ENCODE measurements at places on chromosomes 12 and 14. TPM values are rescaled to one million over a fixed set of nuclear protein-coding genes. Genes with fewer than 3 reads are reported as not detected.

- ATAC-seq, result no peak
These were observed 19.9 kb downstream of the RPS6KL1 start for GRCh38 chr14:74902941-74903705.

The KLC1 gene
- total RNA-seq, result 80.3 TPM

- no peak for ATAC-seq
These were observed 11.5 kb downstream of the COL2A1 start for GRCh38 chr12:47992776-47993175.

The KLRC1 gene
- not detected for total RNA-seq

DNA sequence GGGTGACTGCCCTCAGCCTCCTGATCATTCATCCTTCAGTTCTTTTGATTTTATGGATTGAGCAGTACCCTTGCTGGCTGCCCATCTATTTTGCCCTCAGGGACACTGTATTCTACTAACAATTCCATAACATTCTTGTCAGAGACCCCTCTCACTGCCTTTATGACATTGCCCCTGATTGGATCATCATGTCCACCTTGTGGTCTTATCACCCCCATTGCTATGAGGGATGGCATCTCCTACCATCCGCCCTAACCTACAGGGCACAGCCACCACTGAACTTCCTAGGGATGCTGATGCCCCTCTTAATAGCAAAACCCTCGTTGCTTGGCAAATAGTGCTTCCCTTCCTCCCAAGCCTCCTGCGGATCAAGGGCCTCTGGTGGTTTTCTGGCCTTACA is 38.8 kb upstream of the HMGA2 start:
- ATAC-seq, result no peak

GRCh38 chr14:70821584-70822529 is 12.5 kb upstream of the MAP3K9 start:
- peak; percentile 49 for ATAC-seq

- ATAC-seq, result no peak
These were observed 53.8 kb downstream of the STAB2 start for GRCh38 chr12:103640831-103641230.

DNA sequence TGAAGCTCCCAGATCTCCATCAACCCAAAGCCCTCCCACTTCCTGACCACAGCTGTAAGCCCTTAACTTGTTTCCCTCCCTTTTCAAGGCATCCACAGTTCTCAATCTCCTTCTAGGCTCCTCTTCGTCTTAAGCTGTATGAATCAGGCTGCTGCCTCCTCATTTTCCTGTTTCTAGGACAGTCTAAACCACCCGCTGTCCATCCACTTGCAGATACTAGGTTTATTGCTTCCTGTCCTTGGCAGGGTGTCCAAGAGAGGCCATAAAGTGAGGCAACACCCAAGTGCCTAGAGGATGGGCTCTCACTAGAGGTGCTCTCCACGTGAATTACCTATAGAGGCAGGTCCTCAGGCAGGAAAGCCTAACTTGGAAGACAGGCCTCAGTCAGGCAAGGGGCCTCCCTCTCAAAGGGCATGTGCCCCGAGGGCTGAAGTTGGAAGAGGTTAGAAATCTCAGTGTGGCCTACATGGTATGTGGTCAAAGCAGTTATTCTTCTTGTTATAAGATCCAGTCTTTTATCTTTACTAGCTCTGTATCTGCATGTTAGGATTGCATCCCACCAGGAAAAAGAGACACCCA is 8.8 kb upstream of the TMEM106C start:
- ATAC-seq, result no peak

GRCh38 chr14:56787530-56787929 is 22.7 kb downstream of the OTX2 start:
- ATAC-seq, result no peak

- no peak for ATAC-seq
These were observed 22.8 kb downstream of the ZFP36L1 start for GRCh38 chr14:68770051-68770450.

DNA sequence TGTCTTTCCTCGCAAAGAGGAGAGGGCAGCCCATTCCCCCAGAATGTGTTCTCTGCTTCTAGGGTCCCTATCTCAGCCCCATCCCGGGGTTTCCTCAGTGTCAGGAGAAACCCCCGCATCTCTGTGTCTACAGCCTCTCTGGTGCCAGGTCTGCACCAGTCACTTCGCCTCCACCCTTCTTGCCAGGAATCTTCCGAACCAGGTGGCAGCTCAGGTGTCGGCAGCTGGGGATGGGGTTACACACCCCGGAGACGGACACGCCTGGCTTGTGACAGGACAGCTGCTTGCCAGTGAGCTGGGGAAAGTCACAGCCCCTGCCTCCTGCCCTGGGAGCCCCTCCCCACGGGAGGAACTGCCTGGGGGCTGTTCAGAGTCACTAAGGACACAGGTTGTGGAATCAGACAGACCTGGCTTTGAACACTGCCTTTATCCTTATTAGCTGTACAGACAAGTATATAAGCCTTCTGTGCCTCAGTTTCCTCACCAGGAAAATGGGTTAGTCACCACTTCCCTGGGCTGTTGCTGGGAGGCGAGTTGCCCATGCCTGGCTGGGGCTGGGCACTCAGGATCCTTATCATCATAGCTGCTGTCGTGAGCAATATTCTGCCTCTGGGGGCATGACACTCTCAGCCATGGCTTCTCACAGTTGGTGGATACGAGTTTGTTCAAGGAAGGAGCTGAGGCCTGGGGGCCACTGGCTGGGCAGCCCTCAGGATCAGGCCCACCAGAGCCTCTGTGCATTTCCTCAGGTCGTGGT is 10.8 kb downstream of the HIP1R start:
- ATAC-seq, result no peak

DNA sequence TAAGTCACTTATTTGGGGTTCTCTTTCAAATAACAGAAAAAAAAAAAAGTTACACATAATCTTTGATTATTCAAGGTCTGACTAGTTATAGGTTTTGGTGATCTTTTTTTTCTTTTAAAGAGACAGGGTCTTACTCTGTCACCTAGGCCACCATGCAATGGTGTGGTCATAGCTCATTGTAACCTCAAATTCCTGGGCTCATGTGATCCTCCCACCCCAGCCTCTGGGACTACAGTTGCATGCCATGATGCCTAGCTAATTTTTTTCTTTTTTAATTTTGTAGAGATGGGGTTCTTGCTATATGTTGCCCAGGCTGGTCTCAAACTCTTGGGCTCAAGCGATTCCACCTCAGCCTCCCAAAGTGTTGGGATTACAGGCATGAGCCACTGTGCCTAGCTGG is 56.5 kb upstream of the CFL2 start:
- no peak for ATAC-seq

GRCh38 chr14:69818758-69819191 is 21.7 kb upstream of the SLC10A1 start:
- peak; percentile 87 for ATAC-seq

DNA sequence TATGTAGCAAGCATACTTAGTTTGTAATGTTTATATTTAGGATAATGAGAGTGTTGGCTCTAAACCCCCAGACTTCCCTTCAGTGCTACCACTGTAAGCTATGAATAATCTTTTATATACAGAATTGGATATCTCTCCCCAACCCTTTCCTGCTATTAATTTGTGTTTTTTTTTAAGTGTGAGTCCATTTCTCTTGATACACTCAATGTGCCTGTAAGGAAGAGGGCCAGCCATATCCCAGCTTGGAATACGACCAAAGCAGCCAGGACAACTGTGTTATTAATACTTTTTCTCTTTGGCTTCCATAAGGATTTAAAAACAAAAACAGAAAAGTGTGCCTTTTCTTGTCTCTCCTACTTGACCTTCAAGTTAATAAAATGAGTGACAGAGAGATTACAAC is 116.7 kb downstream of the SNAPC1 start:
- no peak for ATAC-seq

The C14orf39 gene
- total RNA-seq, result not detected

DNA sequence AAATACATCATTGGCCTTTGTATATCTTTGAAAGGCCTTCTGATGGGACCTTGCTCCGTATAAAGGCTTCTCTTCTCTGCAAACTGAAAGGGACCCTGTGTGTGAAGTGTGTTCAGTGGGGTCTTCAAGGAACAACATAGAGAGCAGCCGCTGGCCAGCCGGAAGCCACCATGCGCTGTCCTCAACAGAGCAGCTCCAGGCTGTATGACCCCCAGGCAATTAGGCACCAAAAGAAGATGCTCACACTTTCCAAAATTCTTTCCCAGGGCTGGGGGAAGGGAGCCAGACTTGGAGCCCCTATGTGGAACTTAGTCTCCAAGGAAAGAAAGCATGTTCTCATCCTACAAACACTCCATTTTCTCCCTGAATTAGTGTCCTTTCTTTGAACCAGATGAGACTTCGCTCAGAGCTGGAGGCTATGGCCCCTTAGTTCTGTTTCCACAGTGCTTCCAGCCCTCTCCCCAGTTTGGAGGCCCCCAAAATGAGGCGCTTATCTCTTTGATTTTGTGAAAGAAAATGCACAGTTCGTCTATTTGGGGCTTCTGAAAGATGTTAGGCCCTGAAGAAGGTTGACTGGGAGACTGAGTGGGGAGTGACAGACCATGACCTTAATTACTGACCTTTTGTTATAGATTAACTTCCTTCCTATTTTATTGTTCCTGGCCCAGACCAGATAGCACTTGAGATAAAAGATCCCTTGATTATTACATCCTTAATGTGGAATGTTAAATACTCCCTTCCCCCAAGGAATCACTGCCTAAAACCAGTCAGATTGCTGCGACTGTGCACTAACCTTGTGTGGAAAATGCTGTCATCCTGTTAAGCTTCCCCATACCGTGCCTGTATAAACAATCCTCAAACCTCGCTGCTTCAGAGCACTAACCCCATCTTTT is 128.3 kb upstream of the FGD4 start:
- ATAC-seq, result no peak

DNA sequence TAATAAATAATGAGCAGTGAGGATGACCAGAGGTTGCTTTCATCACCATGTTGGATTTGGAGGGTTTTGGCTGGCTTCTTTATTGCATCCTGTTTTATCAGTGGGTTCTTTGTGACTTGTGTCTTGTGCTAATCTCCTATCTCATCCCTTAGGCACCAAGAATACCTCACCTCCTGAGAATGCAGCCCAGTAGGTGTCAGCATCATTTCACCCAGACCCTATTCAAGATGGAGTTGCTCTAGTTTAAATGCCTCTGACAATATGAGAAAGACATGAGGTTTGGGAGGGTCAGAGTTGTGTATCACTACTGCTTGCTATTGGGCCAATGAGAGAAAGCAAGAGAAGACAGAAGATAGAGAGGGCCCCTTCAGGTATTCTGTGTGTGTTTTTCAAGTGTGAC is 592.2 kb downstream of the ETNK1 start:
- no peak for ATAC-seq

DNA sequence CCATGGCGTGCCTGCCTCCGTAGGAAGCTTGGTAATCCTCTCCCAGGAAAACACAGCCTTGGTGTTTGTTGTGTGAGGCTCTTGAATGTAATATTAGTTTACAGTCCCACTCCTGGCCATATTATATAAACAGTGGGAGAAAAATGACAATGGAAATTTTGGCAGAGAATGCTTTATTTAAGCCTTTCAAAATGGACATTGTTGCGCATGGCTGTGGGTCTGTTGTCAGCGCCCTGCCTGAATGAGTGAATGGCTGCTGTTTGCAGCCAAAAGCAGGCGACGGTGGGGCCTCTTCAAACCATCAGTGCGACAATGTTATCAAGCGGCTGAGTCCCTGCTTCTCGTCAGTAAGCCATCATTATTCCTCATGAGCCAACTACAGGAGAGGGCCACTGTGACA is 201.8 kb upstream of the RMST start:
- ATAC-seq, result no peak

DNA sequence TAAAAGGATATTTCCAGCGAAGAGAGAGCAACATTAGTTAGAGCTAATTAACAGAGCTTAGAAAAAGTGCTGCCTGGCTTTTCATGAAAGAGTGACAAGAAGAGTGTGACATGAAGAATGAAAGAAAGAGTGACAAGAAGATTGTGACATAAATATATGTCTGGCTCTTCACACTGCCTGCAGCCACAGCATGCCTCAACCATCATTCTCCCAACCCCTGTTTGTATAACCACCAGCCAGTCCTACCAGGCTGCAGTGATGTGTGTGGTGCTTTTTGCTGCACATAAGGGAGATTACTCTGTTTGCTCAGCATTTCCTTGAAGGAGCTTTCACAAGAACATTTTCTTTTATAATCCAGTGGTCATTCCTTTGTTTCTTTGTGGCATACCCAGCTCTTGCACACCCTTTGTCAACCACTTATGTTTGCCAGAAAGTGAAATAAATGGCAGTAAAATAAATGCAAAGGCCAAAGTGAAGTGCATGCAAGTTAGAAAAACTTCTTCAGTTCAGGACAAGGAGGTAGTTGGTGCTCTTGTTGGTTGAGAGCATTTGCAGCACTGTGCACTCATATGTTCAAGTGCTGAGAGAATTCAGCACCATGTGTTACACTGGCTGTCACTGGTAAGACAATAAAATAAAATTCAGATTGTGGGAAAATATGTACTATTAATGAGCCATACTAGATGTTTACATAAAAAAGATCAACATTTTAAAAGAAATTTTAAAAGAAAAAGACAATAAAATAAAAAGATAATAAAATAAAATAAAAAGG is 50.6 kb downstream of the KIF21A start:
- peak; percentile 48 for ATAC-seq

- ATAC-seq, result no peak
These were observed 227.5 kb upstream of the LMO3 start for GRCh38 chr12:16833376-16834015.

The C14orf180 gene
- total RNA-seq, result not detected

- peak; percentile 7 for ATAC-seq
These were observed 747 bp downstream of the IRF2BPL start for GRCh38 chr14:77027538-77028383.

The TNS2 gene
- 10.6 TPM for total RNA-seq
